ENCODE measurements at places on chromosomes 7 and 10. TPM values are rescaled to one million over a fixed set of nuclear protein-coding genes. Genes with fewer than 3 reads are reported as not detected.

GRCh38 chr7:1074593-1075431, 13.1 kb upstream of the GPER1 start:
- DNase-seq = no peak

GRCh38 chr10:13913897-13914296, 327.1 kb downstream of the PRPF18 start:
- no peak for DNase-seq

- DNase-seq = no peak
Observed at GRCh38 chr7:112283382-112283910, 77.0 kb downstream of the ZNF277 start.

DNA sequence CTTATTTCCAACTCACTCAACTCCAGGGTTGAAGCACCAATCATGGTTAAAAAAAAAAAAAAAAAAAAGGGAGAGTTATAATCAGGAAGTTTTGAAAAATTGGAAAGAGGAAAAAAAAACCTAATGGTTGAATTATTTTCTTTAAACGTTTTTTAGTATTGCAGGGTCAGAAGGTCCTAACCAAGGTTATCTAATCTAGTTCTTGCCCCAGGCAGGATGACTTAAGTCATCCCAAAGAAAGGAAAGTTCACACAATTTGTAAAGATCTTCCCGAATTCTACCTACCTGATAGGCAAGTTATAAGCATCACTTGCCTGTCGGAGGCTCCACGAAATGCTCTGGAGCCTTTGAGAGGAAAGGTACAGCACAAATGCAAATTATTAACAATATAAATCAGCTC, 208.1 kb upstream of the PLXNA4 start:
- DNase-seq = no peak

DNA sequence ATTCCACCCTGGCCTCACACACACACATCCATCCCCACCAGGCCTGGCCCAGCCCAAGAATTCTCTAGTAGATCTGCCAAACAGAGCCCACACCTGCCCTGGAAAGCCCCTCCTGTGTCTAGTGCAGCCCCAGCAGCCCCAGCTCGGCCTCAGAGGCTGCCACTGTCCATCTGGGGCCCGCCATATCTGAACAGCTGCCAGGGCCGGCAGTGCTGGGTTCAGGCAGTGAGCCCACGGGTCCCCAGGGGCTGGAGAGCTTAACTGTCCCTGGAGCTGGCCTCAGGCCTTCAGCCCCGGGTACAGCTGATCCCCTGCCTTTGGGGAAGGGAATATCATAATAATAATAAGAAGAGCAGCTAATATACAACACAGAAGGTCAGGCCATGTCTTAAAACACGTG, 574 bp downstream of the MYL10 start:
- no peak for DNase-seq

NPM3 gene
- total RNA-seq = 126 TPM

INMT gene
- total RNA-seq = not detected

CXCL12 gene
- not detected for total RNA-seq

Data from foreskin keratinocyte (primary cell).